Activated naive CD4-positive, alpha-beta T cell (primary cell): ENCODE measurements at places on chromosomes 5 and 9.

- no peak for DNase-seq
Observed at GRCh38 chr5:45491368-45491767, 204.8 kb downstream of the HCN1 start.

- no peak for DNase-seq
Observed at GRCh38 chr5:113103330-113103729, 126.7 kb downstream of the DCP2 start.

DNA sequence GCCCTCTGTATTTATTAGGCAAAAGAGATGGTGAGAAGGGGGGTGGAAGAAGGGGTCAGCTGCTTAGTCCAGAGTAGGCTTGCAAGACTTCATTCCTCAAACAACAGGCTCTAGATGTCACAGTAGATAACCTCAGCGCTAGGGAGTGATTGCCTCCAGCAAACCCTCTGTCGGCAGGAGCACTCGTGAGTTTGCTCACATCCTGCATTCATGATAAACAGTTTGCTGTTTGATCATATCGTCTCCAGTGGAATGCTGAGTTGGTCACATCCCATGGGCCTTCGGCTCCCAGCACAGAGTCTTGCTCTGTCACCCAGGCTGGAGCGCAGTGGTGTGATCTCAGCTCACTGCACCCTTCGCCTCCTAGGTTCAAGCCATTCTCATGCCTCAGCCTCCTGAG lies 3.6 kb downstream of the TTC23L start:
- DNase-seq, result no peak

GRCh38 chr9:88425538-88425950 lies 37.3 kb downstream of the SPIN1 start:
- no peak for DNase-seq

DNA sequence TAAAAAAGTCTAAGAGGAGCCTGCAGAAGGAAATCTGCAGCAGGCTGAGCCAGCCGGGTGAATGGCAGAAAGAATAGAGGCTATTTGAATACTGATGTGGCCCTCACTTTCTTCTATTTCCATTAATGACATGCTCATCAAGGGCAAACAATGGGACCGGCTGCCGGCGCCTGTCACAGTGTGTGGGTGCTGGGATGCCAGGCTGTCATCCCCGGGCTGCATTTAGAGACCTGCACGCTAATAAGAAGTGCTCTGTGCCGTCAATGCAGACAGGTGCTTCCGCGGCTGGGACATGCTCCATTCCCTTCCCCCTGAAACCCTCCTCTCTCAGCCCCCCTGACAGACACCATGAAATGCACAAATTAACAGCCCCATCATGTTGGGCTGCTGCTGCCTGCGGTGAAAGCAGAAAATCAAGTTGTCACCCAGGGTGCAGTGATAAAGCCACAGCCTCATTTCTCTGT lies 217.7 kb upstream of the TBCA start:
- no peak for DNase-seq

GRCh38 chr5:1027631-1028441 lies 19.2 kb downstream of the NKD2 start:
- DNase-seq, result no peak

- DNase-seq, result no peak
Observed at GRCh38 chr5:140483055-140483454, 64.4 kb upstream of the EIF4EBP3 start.

- DNase-seq, result no peak
Observed at GRCh38 chr9:13900449-13900848, 413.5 kb downstream of the NFIB start.
